ENCODE measurements at places on chromosomes 1 and 21.

GRCh38 chr1:9004031-9004699 is 22.1 kb downstream of the SLC2A7 start:
- no peak for DNase-seq

- DNase-seq: no peak
Measured at GRCh38 chr1:9719978-9720722, 68.6 kb downstream of the PIK3CD start.

GRCh38 chr1:108878678-108879077 is 1.9 kb downstream of the GPSM2 start:
- no peak for DNase-seq

DNA sequence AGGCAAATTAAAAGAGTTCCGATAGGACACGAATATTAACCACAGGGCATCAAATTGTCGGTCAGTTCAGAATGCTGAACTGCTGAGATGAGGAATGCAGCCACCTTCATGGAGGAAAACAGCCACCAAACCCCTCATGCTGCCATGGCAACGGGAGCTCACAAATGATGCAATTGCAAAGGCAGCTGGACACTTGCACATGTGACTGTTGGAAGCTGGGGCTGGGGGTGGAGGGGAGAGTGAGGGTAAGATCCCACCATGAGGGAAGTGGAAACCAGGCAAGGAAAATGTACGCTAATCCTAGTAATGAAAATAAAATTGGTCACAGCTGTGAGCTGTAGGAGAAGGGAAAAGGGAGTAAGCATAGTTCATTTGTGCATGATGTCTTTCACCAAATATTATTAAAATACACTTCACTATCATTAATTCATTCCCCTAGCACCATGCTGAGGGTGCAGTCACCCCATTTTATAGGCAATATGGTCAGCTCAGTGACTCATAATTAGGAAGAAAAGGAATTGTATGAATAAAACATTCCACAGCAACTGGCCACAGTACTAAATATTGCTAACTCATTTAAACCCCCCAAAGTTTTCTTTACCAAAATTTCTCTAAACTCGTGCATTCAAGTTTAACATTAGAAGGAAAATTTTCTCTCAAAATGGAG is 15.3 kb downstream of the BECN2 start:
- no peak for DNase-seq

DNA sequence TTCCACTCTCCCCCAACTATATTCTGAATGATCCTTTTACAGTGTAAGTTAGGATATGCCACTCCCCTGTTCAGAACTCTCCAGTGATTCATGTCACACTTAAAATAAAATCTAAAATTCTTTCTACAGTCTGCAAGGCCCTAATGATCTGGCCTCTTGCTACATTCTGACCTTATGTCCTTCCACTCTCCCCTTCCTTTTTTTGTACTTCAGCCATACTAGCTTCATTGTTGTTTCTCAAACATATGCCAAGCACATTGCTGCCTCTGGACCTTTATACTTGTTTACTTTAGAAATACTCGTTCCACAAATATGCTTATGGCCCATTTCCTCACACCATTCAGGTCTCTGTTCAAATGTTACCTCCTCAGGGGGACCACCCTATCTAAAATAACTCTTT is 14.8 kb upstream of the PSMA5 start:
- no peak for DNase-seq

GRCh38 chr1:218371927-218372672 is 27.0 kb downstream of the TGFB2 start:
- DNase-seq: no peak

DNA sequence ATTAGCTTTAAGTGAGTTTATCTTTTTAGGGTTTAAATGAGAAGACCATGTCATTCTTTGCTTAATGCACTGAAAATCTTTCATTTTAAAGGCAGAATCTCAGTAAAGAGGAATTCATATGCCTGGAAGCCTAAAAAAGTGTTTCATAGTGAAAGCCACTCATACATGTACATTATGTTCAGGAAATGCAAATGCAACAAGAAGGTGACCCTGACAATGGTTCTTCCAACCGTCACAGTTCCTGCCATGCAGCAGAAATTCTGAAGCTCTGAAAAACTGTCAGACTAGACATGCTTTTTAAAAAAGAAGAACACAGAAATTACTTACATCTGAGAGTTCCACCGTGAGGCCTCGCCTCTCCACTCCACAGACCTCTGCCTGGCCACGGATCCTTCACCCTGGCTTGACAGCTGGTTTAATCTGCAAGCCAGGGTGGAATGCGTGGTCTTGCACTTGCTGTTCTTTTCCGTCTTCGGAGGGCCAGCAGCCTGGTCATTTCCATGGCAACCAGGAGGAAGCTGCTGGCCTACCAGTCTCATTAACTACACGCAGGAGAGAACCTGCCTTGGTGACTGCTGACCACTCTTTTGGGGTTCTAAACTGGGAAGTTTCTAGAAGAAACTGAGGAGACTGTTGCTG is 41.8 kb upstream of the PAXBP1 start:
- DNase-seq: no peak

- no peak for DNase-seq
Measured at GRCh38 chr1:173295391-173295790, 88.3 kb upstream of the TNFSF4 start.

GRCh38 chr1:176330782-176331181 is 123.7 kb upstream of the COP1 start:
- no peak for DNase-seq

- no peak for DNase-seq
Measured at GRCh38 chr1:232554409-232554808, 75.5 kb downstream of the SIPA1L2 start.

- no peak for DNase-seq
Measured at GRCh38 chr1:15342408-15342967, 67.2 kb upstream of the EFHD2 start.

GRCh38 chr21:14414932-14415508 is 32.1 kb upstream of the HSPA13 start:
- DNase-seq: no peak

- DNase-seq: no peak
Measured at GRCh38 chr21:40129809-40130208, 262.6 kb downstream of the PCP4 start.

DNA sequence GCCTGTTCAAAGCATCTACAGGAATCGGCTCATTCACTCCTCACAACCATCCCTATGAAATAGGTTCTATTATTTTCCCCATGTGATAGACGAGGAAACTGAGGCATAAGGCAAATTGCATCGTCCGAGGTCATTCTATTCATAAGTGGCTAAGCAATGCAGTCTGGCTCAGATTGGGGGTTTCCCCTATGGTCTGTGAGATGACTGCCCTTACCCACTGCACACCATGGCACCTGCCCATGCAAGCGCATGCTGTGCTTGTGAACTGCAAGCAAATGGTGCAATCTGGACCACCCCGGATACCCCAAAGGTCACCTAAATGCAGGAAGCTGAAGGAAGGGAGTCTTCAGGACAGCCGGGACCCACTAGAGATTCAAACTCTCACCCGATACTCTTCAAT is 123.4 kb upstream of the SOD1 start:
- no peak for DNase-seq

GRCh38 chr1:150056407-150056806 is 11.2 kb upstream of the VPS45 start:
- no peak for DNase-seq

GRCh38 chr1:186511761-186512637 is 51.1 kb upstream of the PDC start:
- no peak for DNase-seq

DNA sequence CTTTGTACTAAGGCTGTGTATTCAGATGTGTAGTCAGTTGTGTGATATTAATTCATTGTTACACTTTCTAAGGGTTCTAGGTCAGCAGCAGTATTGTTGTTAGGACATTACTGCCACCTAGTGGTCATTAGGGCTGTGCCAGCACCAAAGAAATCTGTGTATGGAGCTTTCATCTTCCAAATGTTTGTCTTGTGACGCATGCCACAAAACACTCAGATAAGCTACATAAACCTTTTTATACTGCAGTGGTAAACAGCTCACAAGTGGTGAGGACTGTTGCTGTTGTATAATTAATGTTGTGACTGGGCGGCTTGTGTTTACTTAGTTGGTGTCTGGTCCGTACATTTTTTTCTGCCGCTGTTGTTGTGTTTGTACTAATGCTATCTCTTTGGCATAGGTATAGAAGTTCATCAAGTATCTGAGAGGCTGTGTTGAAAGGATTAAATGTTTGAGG is 51.7 kb downstream of the S1PR1 start:
- no peak for DNase-seq

DNA sequence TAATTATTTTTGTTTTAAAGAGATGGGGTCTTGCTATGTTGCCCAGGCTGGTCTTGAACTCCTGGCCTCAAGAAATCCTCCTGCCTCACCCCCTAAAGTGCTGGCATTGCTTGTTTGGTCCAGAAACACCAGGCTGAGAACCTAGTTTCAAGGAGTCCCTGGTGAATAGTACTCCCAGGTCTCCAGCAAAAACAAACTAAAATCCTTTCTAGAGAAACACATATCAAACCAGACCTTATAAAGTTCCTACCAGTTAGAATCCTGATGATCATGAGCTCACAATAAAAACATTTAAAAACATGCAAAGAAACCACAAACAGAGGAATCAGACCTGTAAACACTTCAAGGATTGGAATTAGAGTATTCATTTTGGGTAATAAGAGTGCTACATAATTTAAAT is 34.4 kb upstream of the PADI1 start:
- no peak for DNase-seq

DNA sequence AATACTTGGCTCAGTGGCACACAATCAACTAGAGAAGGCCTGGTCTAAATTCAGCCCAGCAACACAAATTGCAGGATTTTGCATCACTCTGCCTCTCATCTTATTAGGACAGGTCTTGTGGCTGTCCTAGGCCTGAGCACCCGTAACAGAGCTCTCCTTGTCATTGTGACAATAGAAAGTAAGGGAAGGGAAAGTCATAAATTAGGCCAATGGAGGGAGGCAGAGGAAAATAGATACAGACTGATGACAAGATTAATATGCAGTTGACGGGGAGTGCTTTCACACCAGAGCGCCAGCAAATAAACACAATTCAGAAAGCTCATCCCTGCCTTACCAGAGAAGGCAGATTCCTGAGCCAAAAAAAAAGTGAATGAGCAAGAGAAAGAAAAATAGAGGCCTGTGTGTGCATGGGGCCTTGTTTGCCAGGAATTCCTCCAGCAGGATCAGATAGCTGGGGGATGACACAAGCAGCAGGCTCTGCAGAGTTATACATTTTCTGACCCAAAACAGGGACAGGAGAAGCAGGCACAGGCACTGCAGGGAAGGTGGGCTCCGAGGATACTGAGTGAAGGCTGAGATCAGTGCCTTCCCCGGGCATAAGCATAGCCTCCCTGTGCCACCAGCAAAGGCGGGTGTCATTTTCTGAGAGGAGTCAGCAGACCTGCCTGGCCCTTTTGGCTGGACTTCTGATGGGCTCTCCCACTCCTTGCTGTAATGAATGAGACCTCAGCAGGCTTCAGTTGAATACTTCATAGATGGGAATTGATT is 110.0 kb upstream of the SPAG17 start:
- DNase-seq: no peak

DNA sequence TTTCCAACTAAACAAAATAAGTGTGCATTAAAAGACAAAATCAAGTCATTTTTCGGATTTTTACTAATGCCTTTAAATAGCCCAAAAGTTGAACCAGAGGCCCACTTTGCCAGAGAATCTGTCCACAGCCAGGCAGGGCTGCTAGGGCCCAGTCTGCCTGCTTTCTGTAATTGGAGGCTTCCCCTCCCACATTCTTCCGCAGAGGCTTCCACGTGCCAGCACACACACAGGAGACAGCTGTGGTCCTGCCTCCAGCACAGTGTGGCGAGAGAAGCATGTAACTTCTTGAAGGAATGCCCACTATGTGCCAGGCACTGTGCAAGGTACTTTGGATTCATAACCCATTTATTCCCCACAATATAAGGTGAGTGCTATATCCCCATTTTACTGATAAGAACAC is 11.3 kb upstream of the PDZK1IP1 start:
- no peak for DNase-seq

- DNase-seq: no peak
Measured at GRCh38 chr1:25694167-25695007, 77.8 kb downstream of the MAN1C1 start.

DNA sequence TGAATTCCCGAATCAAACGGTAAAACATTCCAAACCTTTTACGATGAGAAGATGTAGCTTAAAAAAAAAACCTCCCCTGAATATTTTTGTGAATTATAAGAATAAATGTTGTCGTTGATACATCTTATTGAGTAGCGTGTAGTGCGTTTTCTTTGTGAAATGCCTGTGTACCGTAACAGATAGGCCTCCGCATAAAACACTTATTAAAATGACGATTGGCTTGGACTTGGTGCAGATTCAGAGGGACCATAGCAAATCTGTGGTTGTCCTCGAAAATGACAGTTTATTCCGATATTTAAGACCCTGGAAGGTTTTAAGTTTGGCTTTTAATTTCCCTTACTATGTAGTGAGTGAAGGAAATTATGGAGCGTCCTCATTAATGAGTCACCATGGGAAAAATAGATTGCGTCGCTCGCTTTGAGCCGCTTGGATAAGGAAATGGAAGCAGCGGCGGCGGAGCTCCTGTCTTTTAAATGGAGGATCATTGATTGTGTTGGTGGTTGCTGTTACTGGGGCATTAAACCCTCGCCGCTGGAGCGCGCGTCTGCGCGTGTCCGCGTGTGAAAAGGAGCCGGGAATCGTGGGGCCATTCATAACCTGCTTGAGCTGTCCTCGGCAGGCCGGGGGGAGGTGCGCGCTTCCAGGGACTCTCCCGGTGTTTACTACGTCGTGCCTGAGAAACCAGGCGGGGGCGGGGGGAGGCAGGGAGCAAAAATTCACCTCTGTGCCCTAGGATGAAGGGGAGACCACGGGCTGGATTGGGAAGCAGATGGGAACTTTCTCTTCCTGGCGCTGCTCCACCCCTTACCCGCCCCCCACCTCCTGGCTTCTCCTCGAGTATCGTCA is 1.6 kb downstream of the SPEN start:
- no peak for DNase-seq

GRCh38 chr1:226033582-226033981 is 28.9 kb upstream of the H3-3A start:
- DNase-seq: no peak

DNA sequence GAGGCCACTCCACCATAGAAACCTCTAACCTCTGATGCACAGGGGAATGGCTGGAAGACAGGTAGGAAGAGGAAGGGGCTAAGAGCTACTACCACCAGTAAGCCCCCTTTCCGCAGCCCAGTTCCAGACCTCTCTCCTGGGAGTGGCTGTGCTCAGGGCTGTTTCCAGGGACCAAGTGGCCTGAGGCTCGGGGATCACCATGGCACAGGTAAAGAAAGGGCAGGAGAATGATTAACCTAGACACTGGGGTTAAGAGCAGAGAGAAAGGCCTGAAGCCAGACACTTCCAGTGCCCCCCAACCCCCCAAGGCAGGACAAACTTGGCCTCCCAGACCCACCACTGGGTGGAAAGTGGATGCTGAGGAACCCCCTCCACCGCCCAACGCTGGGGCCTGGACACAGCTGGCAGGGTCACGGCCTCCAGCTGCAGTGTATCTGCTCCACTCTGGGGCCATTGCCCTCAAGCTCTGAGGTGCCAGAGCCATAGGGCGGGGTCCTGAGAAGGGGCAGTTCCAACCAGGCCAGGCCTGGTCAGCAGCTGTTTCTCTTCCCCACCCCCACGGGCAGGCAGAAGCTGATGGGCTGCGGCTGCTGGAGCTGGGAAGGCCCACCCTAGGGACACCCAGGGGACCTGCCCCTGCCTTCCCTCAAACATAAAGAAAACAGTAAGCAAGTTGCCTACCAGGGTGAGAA is 2.6 kb downstream of the TAGLN2 start:
- DNase-seq: no peak

- DNase-seq: no peak
Measured at GRCh38 chr1:185449378-185450059, 132.5 kb upstream of the IVNS1ABP start.
